ENCODE measurements at places on chromosomes 6 and 20.

DNA sequence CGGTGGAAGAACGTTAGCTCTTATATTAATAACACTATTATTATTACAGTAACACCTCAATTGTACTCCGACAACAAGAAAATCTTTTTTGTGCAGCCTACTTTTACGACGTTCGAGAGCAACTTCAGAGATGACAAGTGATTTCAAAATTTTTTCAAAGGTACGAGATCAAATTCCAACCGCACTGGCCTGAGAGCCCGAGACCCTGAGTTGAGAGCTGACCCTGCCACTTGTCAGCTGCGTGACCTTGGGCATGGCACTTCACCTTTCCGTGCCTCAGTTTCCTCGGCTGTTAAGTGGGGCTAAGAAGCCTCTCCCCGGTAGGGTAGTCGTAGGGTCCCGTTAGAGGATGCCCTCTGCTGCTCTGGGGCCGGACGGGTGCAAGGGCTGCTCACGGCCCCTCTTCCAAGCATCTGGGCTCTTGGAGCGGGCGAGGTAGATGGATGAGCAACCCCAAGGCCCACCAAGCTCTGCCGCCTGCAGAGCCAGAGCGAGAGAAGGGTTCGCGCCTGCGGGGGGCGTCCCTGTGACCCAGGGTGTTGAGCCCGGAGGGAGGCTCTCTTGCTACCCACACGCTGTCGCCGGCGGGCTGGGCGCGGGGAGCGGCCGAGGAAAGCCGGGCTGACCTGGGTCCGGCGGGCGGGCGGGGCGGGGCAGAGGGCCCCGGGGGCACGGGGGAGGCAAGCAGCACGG, 510 bp downstream of the NDRG3 start:
- DNase-seq = no peak

- no peak for DNase-seq
These were observed 258.8 kb downstream of the TMEM242 start for GRCh38 chr6:157064502-157064901.

DNA sequence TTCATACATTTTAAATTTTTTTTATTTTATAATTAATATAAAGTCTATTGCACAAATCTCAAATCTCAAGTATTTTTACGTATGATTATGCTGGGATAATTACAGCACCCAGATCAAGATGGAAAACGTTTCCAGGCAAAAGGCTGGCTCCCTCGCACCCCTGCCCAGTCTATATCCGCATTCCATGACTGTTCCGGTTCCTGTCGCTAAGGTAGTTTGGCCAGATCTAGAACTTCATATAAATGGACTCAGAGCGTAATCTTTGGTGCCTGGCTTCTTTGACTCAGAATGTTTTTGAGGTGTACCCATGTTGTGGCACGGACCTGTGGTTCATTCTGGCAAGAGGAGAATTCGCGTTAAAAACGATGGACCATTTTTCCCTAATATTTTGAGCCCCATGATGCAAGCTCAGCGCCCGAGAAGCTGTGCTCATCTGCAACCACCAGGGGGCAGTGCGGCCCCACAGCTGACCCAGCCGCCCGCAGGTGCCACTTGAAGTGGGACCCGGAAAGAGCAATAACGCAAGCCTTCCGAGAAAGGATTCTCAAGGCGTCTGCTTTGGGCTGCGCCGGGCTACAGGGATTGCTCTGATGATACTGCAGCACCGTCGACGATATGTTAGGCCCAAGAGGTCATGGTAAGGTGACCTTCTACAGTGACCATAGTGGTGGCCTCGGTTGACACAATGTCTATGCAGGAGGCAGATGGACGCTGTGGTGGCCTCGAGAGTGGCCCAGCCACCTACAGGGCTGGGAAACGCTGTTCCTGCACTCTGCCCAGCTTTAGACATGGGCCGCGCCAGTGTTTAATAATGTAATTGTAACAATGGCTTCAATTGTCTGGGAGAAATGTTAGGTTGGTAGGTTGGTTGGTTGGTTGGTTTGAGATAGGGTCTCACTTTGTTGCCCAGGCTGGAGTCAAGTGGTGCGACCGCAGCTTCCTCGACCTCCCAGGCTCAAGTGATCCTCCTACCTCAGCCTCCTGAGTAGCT, 160.1 kb downstream of the ZMYND8 start:
- peak; percentile 79 for DNase-seq

DNA sequence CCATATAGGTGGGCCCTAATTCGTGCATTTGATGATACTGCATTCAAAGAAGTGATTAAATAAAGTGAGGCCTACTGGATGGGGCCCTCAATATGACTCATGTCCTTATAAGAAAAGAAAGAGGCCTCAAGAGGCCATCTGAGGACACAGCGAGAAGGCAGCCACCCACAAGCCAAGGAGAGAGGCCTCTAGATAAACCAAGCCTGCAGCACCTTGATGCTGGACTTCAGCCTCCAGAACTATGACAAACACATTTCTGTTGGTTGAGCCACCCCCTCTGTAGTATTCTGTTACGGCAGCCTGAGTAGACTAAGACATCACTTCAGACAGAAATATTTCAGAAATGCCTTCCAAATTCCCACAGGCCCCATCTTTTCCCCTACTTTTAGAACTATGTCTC, 82.5 kb upstream of the PLEKHG1 start:
- DNase-seq = no peak
